Thyroid gland (tissue), 4 donors: ENCODE measurements at places on chromosomes 13 and 19. TPM values are rescaled to one million over a fixed set of nuclear protein-coding genes. Genes with fewer than 3 reads are reported as not detected.

Gene ZNF444
- 46.9 TPM for total RNA-seq

Gene TTC9B
- total RNA-seq: not detected

Gene UGGT2
- 57.9 TPM for total RNA-seq

Gene HSD17B14
- 16.6 TPM for total RNA-seq

Gene ZNF714
- 35.4 TPM for total RNA-seq

Gene CGB7
- total RNA-seq: not detected

Gene ZNF837
- 15.7 TPM for total RNA-seq

Gene GPI
- 118 TPM for total RNA-seq

Gene NTN5
- 0.45 TPM for total RNA-seq

Gene ALOX5AP
- 6.6 TPM for total RNA-seq

Gene LMTK3
- 5.6 TPM for total RNA-seq

Gene GTF2F2
- total RNA-seq: 20.8 TPM

Gene IRS2
- total RNA-seq: 29.1 TPM

Gene GAPDHS
- 1.6 TPM for total RNA-seq

Gene PTH2
- not detected for total RNA-seq

Gene UPF1
- total RNA-seq: 71.2 TPM

Gene C19orf67
- total RNA-seq: not detected

Gene ZNF579
- 5.9 TPM for total RNA-seq

Gene ZNF296
- total RNA-seq: 0.34 TPM

Gene CACNG8
- total RNA-seq: not detected

Gene KIRREL2
- 0.20 TPM for total RNA-seq

Gene CYP4F2
- not detected for total RNA-seq

Gene GAMT
- 22.2 TPM for total RNA-seq

Gene C1QTNF9B
- not detected for total RNA-seq

Gene KLK12
- not detected for total RNA-seq

Gene CEACAM20
- total RNA-seq: not detected

Gene KIR3DL1
- not detected for total RNA-seq

Gene IGFL1
- total RNA-seq: not detected

Gene KLK5
- total RNA-seq: not detected

Gene ZNF491
- 3.1 TPM for total RNA-seq

Gene ALKBH6
- 18.9 TPM for total RNA-seq

Gene NLRP12
- 0.59 TPM for total RNA-seq

Gene PSG7
- not detected for total RNA-seq

Gene GGN
- 2.9 TPM for total RNA-seq

Gene PROZ
- total RNA-seq: not detected

Gene ANKLE1
- total RNA-seq: 0.29 TPM

Gene NOP53
- total RNA-seq: 531 TPM

Gene STARD13
- total RNA-seq: 114 TPM

Gene EBI3
- 0.49 TPM for total RNA-seq

Gene ICAM5
- total RNA-seq: not detected

Gene TNFRSF19
- 9.2 TPM for total RNA-seq
